ENCODE measurements at places on chromosomes 16 and 17.

GRCh38 chr17:17757391-17757791 lies 76.1 kb downstream of the RAI1 start:
- no peak for ATAC-seq

- peak; percentile 51 for ATAC-seq
Observed at GRCh38 chr17:76909971-76910760, 42.0 kb downstream of the MGAT5B start.

- ATAC-seq = peak; percentile 54
Observed at GRCh38 chr16:937723-938122, 33.1 kb downstream of the LMF1 start.

DNA sequence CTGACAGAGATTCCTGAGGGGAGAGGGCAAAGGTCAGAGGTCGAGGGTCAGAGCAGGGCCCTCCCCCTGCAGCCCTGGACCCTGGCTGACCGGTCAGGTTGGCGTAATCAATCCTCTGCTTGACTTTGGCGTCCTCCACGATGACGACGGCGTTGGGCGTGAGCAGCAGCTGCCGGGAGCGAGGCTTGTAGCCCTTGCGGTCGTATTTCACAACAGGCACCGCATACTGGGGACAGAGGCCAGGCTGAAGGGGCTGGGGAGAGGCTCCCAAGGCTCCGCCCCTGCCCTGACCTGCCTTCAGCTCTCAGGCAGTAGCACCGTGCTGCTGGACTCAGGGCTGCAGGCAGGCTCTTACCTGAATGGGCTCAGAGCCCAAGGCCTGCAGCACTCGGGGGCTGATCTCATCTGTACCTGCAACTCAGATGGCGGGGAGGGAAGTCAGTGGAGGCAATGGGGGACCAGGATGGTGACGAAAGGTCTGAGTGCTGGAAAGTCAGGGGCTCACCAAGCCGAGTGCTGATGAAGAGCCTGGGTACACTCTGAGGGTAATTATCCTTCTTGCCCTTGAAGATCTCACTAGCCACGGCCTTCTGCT lies 12.0 kb upstream of the CRK start:
- no peak for ATAC-seq

DNA sequence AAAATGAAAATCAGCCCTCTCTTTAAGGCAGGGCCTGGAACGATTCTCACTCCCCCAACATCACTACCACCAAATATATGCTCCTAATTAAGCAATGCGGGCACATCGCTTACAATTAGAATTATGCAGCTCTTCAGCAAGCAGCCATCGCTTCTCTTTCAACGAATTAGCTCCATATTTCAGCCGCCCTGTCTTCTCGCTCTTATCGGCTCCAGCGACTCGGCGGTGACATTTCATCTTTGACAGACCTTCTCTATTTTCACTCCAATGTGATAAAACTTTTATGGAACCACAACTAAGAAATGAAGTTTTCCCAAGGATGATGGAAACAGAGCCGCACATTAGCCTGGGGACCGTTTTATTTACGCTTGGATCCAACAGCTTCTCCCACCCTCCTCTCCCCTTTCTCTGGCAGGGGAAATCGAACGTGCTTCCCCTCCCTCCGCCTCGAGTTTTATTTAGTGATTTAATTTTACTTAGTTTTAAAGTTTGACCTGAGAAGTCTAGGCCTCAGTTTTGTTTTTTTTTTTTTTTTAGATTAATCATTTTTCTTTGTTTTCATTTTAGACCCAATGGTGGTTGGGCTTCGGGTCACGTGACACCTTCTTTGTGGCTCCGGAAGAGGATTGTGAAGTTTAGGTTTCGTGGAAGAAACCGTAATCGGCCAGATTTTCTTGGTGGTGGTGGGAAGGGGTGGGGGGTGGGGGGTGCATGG lies 3.1 kb upstream of the HOXB2 start:
- ATAC-seq = no peak

GRCh38 chr17:64538508-64539130 lies 31.8 kb downstream of the CEP95 start:
- no peak for ATAC-seq

GRCh38 chr17:56930739-56931337 lies 17.0 kb upstream of the TRIM25 start:
- ATAC-seq = no peak

DNA sequence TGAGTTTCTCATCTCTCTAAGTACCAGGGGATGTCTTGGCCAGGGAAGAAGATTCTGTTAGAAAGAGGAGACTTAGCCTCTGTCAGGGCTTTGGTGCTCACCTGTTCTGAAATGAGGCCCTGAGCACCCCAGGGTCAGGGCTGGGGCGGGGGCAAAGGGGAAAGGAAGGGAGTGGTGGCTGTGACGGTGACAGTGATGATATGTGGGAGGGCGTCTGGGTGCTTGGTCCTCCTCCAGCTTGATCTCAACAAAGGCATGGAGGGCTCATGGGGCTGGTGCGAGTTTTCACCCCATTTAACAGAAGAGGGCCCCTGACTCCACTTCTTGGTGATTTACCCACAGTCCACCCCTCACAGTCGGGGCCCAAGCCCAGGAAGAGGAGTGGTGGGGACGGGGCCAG lies 15.1 kb downstream of the SOX8 start:
- no peak for ATAC-seq

Measured in esophagus mucosa (tissue), 1 donor.